SJCRH30 (cell line): ENCODE measurements at places on chromosomes 11 and 22. TPM values are rescaled to one million over a fixed set of nuclear protein-coding genes. Genes with fewer than 3 reads are reported as not detected.

RBX1 gene
- total RNA-seq, result 76.8 and 83.4 TPM in 2 replicates

TNNT3 gene
- total RNA-seq, result 2.2 and 2.3 TPM in 2 replicates

SPI1 gene
- not detected in 2 replicates for total RNA-seq

PAMR1 gene
- 1.5 and 2.3 TPM in 2 replicates for total RNA-seq

TIGD3 gene
- 0.53 and 0.71 TPM in 2 replicates for total RNA-seq

BTBD18 gene
- 0.02 TPM in 1 of 2 replicates, not detected in the other for total RNA-seq

DNA sequence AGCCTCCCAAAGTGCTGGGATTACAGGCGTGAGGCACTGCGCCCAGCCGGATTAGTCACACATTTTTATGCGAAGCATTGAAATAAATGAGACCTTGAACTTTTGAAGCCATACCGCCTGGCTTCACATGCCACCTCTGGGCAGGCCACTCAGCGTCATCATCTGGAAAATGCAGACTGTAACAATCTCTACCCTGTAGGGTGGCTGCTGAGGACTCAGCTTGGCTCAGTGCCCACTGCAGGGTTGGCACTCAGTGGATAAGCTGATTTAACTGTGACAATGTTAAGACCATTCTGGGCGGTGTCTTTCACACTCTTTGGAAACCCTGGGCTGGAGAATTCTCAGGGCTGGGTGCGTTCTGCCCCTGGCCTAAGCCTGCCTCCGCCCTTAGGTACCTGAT lies 8.5 kb downstream of the SH3BP1 start:
- H3K27ac ChIP-seq, result peak overlapping the region; percentile 29; the same call in 1 of the 2 replicates
- H3K4me1 ChIP-seq, result 0 out of 2 replicates have a peak, but pooled peaks cover 7% of the 10 kb centered on the region
- H3K4me3 ChIP-seq, result no peak overlapping the region
- H3K27me3 ChIP-seq, result no peaks in the 10 kb centered on the region
- H3K36me3 ChIP-seq, result no peaks in the 10 kb centered on the region; the same call in 1 of the 2 replicates
- peak; percentile 39 for DNase-seq

DNA sequence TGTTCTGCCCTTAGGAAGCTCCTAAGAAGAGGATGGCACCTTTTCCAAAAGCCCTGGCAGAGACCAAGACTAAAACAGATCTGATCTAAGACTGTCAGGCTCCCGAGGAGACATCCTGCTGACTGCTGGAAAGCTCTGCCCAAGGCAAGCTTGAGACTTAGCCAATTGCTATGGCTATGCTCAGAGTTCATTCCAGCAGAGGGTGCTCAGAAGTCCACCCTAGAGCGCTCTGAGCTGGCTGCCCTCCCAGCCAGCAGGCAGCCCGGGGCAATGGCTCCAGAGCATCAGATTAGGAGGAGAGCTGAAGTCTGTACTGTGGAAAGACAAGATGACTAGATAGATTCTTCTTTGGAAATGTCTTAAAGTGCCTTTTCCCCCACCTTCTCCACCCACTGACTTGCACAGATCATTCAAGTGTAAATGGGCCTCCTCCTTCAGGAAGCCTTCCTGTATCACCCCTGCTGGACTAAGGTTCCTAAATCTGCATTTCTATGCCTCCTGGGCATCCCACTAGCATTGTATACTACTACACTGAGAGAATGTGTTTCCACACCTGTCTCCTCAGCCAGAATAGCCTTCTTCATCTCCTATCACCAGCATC lies 23.4 kb downstream of the LRRC55 start:
- H3K4me1 ChIP-seq, result peaks cover 9% of the 10 kb centered on the region; the same call in 1 of the 2 replicates
- no peak overlapping the region for H3K27ac ChIP-seq
- DNase-seq, result no peak
- H3K27me3 ChIP-seq, result no peaks in the 10 kb centered on the region; the same call in 1 of the 2 replicates

GRCh38 chr22:23984430-23984829 lies 4.5 kb downstream of the GSTT2 start:
- no peaks in the 10 kb centered on the region for H3K4me1 ChIP-seq
- no peaks in the 10 kb centered on the region for H3K27me3 ChIP-seq
- H3K36me3 ChIP-seq, result no peaks in the 10 kb centered on the region
- peak; percentile 38 for DNase-seq

GRCh38 chr11:61682093-61682732 lies 2.0 kb downstream of the DAGLA start:
- H3K4me3 ChIP-seq, result no peak overlapping the region
- H3K27ac ChIP-seq, result no peak overlapping the region
- no peaks in the 10 kb centered on the region for H3K36me3 ChIP-seq
- DNase-seq, result peak; percentile 81

- no peak for DNase-seq
- no peak overlapping the region for H3K27ac ChIP-seq
- no peak overlapping the region for H3K4me3 ChIP-seq
Measured at GRCh38 chr11:71267807-71268421, 15.5 kb upstream of the SHANK2 start.

GRCh38 chr11:134453441-134453840 lies 41.4 kb upstream of the B3GAT1 start:
- H3K27ac ChIP-seq, result no peak overlapping the region
- no peaks in the 10 kb centered on the region for H3K4me1 ChIP-seq
- no peaks in the 10 kb centered on the region for H3K36me3 ChIP-seq
- no peak for DNase-seq
- H3K27me3 ChIP-seq, result no peaks in the 10 kb centered on the region
- no peak overlapping the region for H3K4me3 ChIP-seq

DNA sequence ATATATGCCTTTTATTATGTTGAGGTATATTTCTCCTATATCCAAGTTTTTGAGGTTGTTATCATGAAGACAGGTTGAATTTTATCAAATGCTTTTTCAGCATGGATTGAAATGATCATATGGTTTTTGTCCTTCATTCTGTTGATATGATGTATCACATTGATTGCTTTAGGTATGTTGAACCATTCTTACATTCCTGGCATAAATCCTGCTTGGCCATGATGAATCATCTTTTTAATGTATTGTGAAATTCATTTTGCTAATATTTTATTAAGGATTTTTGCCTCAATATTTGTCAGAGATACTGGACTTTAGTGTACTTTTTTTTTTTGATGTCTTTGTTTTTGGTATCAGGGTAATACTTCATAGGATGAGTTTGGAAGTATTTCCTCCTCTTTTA lies 283.8 kb upstream of the C11orf87 start:
- no peak overlapping the region for H3K27ac ChIP-seq
- no peaks in the 10 kb centered on the region for H3K36me3 ChIP-seq
- DNase-seq, result no peak
- H3K4me3 ChIP-seq, result no peak overlapping the region

DNA sequence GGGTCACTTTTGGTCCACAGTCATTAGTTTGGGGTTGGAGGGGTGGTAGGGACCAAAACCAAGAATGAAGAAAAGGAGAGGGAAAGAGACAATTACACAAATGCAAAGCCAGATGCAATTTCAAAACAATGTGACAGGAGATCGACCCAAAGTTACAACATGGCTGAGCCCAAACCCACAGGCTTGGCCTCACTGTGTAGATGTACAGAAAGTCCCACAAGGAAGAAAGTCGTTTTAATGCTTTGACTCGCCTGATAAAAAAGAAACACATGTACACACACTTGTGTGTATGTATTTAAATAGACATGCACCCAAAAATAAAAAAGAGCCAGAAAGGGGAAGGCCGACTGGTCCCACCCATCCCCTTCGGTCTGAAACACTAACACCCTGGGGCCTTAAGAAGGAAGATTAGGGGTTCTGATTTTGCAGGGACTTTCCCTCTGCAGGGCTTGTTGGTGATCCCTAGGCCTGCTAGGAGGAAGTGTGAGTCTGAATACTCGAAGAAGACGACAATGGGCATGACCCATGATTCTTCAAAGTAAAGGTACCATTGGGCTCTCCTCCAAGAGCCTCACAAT lies 104.1 kb downstream of the ETS1 start:
- DNase-seq, result no peak
- H3K4me1 ChIP-seq, result peaks cover 7% of the 10 kb centered on the region
- peaks cover 54% of the 10 kb centered on the region for H3K36me3 ChIP-seq
- no peaks in the 10 kb centered on the region for H3K27me3 ChIP-seq
- no peak overlapping the region for H3K27ac ChIP-seq
- H3K4me3 ChIP-seq, result no peak overlapping the region

DNA sequence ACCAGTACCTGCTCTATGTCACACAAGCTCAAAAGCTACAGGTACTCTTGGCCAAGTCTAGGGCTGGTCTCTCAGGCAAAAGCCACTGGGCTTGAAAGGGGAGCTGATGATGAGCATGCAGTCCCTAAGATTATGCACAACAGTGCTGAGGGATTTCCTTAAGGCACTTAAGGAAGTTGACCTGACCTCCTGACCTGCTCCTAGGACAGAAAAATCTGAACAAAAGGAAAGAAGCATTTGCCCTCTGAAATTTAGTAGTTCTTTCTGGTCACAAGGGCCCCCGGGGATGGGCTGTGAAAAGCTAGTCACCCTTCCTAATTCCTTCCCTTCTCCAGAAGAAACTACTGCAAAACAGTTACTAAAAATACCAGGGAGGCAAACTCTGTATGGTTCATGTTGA lies 83.6 kb upstream of the PHOX2A start:
- no peaks in the 10 kb centered on the region for H3K27me3 ChIP-seq
- H3K27ac ChIP-seq, result peak overlapping the region; percentile 77; the same call in 1 of the 2 replicates
- peaks cover 2% of the 10 kb centered on the region; the same call in 1 of the 2 replicates for H3K36me3 ChIP-seq
- no peak overlapping the region for H3K4me3 ChIP-seq
- DNase-seq, result no peak

- no peaks in the 10 kb centered on the region for H3K27me3 ChIP-seq
- no peaks in the 10 kb centered on the region for H3K4me1 ChIP-seq
- DNase-seq, result no peak
- no peaks in the 10 kb centered on the region for H3K36me3 ChIP-seq
Measured at GRCh38 chr11:69575296-69576068, 65.5 kb upstream of the CCND1 start.

DNA sequence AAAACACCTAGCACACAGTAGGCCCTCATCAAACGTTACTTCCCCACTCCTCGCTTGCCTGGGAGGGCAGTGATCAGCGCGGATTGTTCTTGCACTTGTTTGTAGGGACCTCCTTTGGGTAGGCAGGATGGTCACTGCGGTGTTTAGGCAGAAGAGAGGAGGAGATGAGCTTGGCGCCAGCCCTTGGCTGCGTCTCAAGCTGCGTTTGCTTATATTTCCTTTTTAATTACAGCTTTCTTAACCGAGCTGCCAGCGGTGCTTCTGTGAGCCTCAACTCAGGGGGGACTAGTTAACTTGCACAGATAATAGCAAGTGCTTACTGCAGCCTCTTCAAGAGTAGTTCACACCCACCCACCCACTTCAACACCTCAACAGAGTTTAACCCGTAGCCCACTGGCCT lies 15.1 kb downstream of the IFT27 start:
- peaks cover 3% of the 10 kb centered on the region; the same call in 1 of the 2 replicates for H3K27me3 ChIP-seq
- H3K4me3 ChIP-seq, result no peak overlapping the region
- H3K27ac ChIP-seq, result no peak overlapping the region

GRCh38 chr11:115521825-115522224 lies 17.6 kb upstream of the CADM1 start:
- no peak for DNase-seq
- no peak overlapping the region for H3K4me3 ChIP-seq
- no peaks in the 10 kb centered on the region for H3K36me3 ChIP-seq
- H3K27me3 ChIP-seq, result no peaks in the 10 kb centered on the region
- no peaks in the 10 kb centered on the region for H3K4me1 ChIP-seq

DNA sequence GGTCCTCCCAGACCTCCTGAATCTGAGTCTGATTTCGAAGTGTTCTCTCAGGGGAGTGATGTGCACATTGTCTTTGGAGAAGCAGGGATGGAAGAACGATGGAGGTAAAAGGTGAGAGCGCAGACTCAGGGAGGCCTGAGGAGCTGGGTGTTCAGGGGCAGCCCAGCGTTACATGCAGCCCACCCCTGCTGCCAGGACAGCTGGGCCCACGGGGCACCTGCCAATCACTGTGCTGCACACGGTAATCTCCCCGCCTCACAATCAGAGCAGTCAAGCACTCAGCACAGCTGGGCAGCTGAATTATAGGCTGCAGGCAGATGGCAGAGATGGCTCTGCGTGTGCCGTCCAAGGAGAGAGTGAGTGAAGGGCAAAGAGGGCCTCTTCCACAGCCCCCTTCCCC lies 17.9 kb upstream of the HTR3A start:
- no peak overlapping the region for H3K27ac ChIP-seq
- H3K36me3 ChIP-seq, result no peaks in the 10 kb centered on the region
- peak; percentile 8 for DNase-seq
- no peak overlapping the region for H3K4me3 ChIP-seq
